ENCODE measurements at places on chromosomes 11 and 22. TPM values are rescaled to one million over a fixed set of nuclear protein-coding genes. Genes with fewer than 3 reads are reported as not detected.

Gene NLRP14
- polyA plus RNA-seq, result not detected

Gene HBB
- polyA plus RNA-seq, result 1,251 TPM

Gene SLC25A45
- 18.0 TPM for polyA plus RNA-seq

Gene RASGRP2
- polyA plus RNA-seq, result 274 TPM

Gene RELA
- 36.3 TPM for polyA plus RNA-seq

Gene FAM83F
- not detected for polyA plus RNA-seq

Gene CASP5
- polyA plus RNA-seq, result not detected

Gene FOSL1
- 0.25 TPM for polyA plus RNA-seq

Gene IFITM10
- not detected for polyA plus RNA-seq

Gene IL17RA
- polyA plus RNA-seq, result 14.7 TPM

Gene BIRC3
- polyA plus RNA-seq, result 222 TPM

Gene OR52K1
- polyA plus RNA-seq, result not detected

All from naive B cell (primary cell).